T1000 (cell line): ENCODE measurements at places on chromosomes 12 and 14.

GRCh38 chr14:44961151-44961553 is 595 bp downstream of the KLHL28 start:
- DNase-seq: no peak

GRCh38 chr12:95774311-95775045 is 16.1 kb downstream of the NTN4 start:
- no peak for DNase-seq

DNA sequence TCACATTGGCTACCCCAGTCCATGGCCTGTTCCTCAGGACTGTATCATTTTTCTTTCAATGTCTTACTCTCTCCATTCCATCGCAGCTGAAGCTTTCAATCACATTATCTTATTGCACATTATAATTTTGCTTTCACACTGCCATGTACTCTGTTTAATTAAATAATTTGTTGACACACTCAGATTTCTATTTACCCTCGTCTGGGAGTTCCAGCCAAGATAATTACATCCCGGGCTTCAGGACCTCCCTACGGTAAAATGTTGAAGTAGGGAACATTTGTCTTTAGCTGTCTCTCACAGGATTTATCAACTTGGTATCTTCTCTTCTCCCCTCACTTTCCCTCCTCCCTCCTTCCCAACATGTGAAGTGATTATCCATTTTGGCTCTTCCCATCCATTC is 177.2 kb upstream of the RASSF8 start:
- DNase-seq: no peak

DNA sequence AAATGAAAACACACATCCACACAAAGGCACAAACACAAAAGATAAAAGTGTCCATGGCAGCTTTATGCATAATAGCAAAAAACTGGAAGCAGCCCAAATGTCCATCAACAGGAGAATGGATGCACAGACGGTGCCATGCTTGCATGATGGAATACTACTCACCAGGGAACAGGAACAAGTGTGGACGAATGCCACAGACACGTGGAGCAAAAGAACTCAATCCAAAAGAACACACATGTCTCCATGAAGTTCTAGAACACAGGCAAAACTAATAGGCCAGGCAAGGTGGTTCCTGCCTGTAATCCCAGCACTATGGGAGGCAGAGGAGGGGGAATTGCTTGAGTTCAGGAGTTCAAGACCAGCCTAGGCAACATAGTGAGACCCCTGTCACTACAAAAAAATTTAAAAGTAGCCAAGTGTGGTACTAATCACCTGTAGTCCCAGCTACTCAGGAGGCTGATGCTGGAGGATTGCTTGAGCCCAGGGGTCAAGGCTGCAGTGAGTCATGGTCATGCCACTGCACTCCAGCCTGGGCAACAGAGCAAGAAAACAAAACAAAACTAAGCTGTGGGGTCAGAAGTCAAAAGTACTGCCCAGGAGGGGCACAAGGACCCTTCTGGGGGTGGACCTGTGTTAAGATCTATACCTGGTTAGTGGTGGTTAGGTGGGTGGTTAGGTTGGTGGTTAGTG is 7.3 kb upstream of the TMEM119 start:
- DNase-seq: no peak

GRCh38 chr12:115891556-115892164 is 385.8 kb downstream of the MED13L start:
- DNase-seq: no peak

DNA sequence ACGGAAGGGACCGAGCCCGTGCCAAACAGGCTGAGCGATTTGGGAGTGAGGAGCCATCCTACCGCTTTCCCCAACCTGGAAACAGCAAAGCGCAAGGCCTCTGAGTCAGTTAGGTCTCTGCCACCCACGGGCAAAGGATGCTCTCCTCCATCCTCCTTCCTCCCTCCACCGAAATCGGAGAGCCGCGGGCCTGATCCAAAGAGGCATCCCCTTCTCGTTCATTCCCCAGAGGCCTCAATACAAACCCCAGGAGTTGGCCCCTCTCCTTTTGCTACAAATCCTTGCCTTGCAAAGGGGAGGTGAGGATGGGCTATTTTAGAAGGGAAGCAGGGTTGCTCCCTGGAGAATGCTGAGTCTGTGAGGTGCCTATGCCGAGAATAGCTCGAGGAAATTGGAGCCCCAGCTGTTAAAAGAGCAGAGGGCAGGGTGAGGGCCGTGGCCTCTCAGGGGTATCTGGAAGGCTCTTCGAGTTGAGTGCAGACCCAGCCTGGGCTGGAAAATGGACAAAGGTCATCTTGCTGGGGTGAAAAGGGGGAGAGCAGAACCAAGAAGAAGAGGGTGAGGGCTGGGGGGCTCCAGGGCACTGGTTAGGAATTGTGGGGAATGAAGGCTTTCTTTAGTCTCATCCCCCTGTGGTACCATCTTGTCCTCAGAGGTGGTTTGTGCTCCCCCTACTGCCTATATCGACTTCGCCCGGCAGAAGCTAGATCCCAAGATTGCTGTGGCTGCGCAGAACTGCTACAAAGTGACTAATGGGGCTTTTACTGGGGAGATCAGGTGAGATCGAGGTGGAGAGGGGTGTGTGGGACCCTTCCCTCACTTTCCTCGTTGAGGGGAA is 1.1 kb downstream of the TPI1 start:
- DNase-seq: no peak

GRCh38 chr12:68469113-68469512 is 137.0 kb upstream of the MDM1 start:
- no peak for DNase-seq

GRCh38 chr12:65607401-65607841 is 216.9 kb upstream of the HMGA2 start:
- no peak for DNase-seq

- DNase-seq: no peak
Measured at GRCh38 chr12:129393357-129393937, 510.4 kb downstream of the TMEM132D start.

GRCh38 chr14:32724867-32725471 is 213.7 kb upstream of the NPAS3 start:
- no peak for DNase-seq
